ENCODE measurements at places on chromosomes 11 and 22.

GRCh38 chr11:110447897-110448745 lies 18.4 kb downstream of the FDX1 start:
- DNase-seq: no peak

- no peak for DNase-seq
Observed at GRCh38 chr11:8224161-8224591, 39.5 kb downstream of the LMO1 start.

- no peak for DNase-seq
Observed at GRCh38 chr11:128448981-128449713, 138.2 kb downstream of the ETS1 start.

DNA sequence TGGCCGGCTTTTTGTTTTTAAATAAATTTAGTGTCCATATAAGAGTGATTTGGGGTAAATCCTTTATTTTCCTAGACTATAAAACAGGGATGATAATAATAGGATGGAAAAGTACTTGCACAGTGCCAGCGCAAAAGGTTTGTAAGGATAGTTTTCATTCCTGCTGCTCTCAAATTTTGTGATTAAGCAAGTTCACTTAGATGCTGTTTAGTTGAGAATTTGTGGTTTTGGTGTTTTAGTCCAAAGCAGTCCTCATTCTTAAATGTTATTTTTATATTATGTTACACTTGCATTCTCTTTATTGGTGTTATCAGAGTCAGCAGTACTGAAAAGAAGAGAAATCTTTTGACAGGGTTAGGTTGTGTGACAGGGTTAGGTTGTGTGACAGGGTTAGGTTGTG lies 47.9 kb downstream of the PPP6R3 start:
- no peak for DNase-seq

DNA sequence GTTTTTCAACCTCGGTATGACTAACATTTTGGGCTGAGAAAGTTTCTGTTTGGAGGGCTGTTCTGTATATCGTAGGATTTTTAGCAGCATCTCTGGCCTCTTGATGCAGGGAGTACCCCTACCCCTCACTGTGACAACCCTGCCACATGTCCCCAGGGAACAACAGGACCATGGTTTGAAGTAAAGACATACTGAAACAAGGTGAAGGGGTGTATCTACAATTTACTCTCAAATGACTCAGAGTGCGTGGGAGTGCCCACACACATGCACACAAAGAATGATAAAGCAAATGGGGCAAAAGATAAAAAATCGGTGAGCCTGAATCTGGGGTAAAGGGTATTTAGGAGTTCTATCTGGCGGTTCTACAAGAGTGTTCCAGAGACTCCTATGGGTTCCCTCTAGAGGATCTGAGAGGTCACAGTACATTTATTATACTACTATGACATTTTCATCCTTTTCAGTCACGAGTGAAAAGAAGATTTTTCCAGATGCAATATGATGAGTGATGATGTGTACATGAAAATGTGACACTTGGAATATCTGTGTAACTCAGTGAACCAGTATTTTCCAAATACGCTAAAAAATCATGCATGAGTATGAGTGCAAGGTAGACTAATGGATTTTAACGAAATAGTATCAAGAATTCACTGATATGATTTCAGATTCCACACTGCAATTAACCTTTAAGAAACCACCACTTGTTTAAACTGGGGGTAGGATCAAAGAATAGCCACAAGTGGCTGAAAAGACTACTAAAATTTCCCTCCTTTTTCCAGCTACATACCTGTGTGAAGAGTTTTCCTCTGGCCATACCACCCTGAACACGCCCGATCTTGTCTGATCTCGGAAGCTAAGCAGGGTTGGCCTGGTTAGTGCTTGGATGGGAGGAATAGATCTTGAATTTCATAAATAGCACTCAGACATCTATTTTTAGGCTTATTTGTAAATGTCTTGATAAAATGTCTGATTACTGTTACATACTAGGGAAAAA lies 56.3 kb upstream of the YPEL1 start:
- DNase-seq: no peak

DNA sequence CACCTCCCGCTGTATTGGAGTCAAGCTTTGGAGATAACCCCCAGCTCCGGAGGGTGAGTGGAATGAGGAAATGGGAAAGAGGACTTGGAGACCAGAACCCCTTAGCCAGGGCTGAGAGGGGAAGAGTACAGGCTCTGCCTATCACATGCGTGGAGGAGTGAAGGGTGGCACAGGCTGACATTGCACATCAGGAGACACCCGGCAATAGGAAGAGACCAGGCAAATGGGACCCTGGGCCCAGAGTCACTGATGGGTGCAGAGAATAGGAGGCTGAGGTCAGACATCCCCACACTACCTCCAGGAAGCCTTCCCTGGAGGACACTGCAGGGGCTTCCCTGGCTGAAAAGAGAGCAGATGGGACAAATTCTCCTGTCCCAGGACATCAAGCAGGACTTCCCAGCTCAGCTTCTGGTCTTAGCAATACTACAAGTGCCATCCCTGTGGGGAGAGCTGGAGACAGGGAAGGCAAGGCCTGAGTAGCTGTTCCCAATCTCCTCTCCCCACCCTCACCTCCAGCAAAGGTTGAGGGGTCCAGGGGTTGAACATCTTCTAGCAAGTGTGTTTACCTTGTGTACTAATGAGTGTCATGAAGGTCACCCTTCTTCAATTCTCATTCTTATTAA lies 160.7 kb downstream of the BUD13 start:
- no peak for DNase-seq

DNA sequence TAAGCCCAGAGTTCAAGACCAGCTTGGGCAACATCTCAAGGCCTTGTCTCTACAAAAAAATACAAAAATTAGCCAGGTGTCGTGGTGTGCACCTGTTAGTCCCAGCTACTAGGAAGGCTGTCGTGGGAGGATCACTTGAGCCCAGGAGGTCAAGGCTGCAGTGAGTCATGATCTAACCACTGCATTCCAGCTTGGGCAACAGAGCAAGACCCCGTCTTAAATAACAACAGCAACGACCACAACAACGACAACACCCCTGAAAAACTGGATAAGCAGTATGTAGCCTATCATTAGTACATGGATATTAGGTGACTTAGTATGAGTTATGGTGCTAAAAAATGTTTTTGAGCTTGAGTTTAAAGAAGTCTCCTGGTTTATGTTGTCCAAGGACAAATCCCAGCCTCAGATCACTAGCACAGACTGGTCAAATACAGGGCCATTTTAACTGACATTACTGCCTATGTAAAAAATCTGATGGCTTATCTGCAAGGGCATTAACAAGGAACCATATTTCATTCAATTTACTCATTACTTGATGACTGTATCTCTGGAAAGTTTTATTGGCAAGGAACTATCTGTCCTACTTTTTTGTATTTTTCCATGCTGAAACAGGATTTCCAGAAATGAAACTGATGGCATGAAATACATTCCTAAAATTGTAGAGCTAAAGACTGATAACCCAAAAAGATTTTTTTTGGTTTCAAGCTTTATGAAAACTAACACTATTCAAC lies 23.4 kb downstream of the C2CD3 start:
- DNase-seq: no peak

DNA sequence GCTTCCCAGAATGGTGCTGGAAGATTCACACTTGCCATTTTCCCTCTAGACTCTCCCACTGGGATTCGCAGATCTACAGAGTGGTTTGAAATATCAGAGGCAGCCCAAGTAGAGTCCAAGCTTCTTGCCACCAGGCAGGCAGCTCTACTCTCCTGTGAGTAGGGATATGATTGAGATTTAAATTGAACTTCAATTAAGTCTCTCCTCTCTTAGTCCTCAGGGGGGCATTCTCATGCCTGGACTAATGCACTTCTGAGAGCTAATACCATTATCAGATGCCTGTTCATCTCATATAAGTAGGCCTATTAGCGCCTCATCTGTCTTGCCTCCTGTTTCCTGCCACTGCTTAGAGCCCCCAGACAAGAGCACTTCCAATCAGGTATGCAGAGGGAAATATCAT lies 25.5 kb upstream of the AMPD3 start:
- DNase-seq: no peak

GRCh38 chr22:45537734-45538181 lies 35.1 kb downstream of the FBLN1 start:
- DNase-seq: no peak

DNA sequence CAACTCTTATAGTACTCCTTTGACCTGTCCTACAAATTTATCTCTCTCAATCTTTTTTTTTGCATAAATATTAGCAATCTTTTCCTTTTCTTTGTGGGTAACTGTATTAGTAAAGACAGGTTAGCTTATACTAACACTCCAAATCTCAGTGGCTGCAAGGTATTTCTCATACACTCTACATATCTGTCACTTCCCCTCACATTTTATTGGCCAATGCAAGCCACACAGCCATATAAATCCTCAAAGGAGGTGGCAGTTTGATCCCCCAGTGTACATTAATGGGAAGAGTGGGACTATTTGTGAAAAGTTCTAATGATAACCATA lies 42.6 kb upstream of the EED start:
- DNase-seq: no peak

GRCh38 chr11:59261150-59261549 lies 48.4 kb upstream of the MPEG1 start:
- DNase-seq: no peak

DNA sequence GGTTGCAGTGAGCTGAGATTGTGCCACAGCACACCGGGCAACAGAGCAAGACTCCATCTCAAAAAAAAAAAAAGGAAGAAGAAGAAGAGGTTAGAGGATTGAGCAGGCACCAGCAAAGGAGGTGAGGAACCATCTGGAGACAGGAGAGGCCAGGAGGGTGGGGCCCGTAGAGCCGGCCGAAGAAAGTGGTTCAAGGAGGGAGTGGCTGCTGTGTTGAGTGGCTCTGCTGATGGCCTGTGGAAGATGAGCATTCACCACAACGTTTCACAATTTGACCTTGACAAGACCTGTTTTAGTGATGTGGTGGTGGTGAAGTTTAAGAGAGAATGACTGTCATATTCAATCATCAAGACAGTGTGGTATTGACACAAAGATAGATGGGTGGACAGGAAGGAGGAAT lies 6.8 kb upstream of the CTSD start:
- no peak for DNase-seq

GRCh38 chr11:125141686-125142535 lies 22.6 kb upstream of the PKNOX2 start:
- peak; percentile 28 for DNase-seq

DNA sequence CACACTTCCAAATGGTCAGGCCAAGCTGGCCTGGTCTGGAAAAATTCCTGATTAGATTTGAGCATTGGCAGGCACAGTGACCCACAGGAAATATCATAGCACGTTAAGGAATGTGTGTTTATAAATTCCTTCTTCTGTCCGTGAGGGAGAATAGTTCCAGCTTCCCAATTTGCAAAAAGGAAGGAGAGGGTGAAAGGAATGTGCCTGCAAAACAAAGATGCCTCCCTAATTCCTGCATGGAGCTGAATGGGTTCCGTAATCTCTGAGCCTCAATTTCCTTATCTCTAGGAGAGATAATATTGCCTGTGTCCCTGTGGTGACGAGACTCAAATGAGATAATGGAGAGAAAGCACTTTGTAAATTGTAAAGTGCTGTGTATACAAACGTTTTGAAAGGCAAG lies 105.1 kb downstream of the FEZ1 start:
- DNase-seq: no peak

GRCh38 chr11:69814411-69814810 lies 4.8 kb downstream of the FGF3 start:
- DNase-seq: no peak

All from stimulated activated CD8-positive, alpha-beta memory T cell treated with anti-CD3 and anti-CD28 coated beads, Interleukin-15, amount 100 ng/mL, for 4 hours (primary cell).